ENCODE measurements at places on chromosomes 11 and 22. TPM values are rescaled to one million over a fixed set of nuclear protein-coding genes. Genes with fewer than 3 reads are reported as not detected.

DNA sequence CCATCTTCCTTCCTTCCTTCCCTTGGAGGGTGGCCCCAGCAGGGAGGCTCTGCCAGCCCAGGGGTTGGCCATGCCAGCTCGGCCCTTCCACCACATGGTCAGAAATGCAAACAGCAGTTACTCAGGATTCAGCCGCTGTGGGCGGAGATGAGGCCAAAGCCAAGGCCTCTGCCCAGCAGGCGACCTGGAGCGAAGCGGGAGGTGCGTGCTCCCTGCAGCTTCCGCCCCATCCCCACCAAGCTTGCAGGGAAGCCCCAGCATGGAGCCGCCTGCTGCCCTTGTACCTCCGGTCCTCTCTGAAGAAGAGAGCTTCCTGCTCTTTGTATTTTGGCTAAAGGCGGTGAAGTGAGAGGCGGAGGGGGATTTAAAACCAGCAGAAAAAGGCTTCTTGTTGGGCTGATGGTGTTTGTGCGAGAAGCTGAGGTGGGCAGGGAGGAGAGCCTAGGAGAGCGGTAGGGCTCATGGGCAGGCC, 50.4 kb downstream of the ANO1 start:
- no peak overlapping the region for H3K4me3 ChIP-seq
- H3K27me3 ChIP-seq, result peaks cover 44% of the 10 kb centered on the region
- no peak overlapping the region for H3K27ac ChIP-seq

Gene EMID1
- not detected for total RNA-seq

Gene FXYD6
- total RNA-seq, result not detected

Gene ZBTB16
- not detected for total RNA-seq
